H9 (cell line): ENCODE measurements at places on chromosomes 5 and 9. TPM values are rescaled to one million over a fixed set of nuclear protein-coding genes. Genes with fewer than 3 reads are reported as not detected.
A peak's percentile ranks its signal among the peaks of the same experiment; 100 is the strongest.

PCDHGA8 gene
- 0.90 and 1.0 TPM in 2 replicates for total RNA-seq

IFNA10 gene
- not detected in 2 replicates for total RNA-seq

CDH9 gene
- total RNA-seq, result 0.61 and 0.79 TPM in 2 replicates

DMRT3 gene
- not detected in 2 replicates for total RNA-seq

OR13C5 gene
- not detected in 2 replicates for total RNA-seq

GRCh38 chr9:105887679-105888078, 193.3 kb downstream of the TMEM38B start:
- DNase-seq, result no peak

- DNase-seq, result no peak
These were observed 404.6 kb upstream of the ARRDC3 start for GRCh38 chr5:91787718-91788117.

GRCh38 chr9:132628746-132629145, 41.0 kb downstream of the DDX31 start:
- DNase-seq, result no peak

GRCh38 chr9:132651259-132651658, 18.5 kb downstream of the DDX31 start:
- DNase-seq, result no peak

DNA sequence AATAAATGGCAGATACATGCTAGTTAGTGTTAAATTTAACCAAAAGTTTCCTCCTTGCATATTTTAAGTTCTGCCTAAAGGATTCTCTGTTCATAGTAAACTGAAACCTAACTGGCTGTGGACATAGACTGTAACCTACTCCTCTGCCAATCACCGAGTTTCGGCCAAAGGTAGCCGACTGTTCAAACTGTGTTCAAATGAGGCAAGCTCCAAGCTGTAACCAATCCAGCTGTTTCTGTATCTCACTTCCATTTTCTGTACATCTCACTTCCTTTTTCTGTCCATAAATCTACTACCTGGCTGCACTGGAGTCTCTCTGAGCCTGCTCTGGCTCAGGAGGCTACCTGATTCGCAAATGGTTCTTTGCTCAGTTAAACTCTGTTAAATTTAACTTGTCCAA, 44.1 kb downstream of the KCNV2 start:
- no peak for DNase-seq

DNA sequence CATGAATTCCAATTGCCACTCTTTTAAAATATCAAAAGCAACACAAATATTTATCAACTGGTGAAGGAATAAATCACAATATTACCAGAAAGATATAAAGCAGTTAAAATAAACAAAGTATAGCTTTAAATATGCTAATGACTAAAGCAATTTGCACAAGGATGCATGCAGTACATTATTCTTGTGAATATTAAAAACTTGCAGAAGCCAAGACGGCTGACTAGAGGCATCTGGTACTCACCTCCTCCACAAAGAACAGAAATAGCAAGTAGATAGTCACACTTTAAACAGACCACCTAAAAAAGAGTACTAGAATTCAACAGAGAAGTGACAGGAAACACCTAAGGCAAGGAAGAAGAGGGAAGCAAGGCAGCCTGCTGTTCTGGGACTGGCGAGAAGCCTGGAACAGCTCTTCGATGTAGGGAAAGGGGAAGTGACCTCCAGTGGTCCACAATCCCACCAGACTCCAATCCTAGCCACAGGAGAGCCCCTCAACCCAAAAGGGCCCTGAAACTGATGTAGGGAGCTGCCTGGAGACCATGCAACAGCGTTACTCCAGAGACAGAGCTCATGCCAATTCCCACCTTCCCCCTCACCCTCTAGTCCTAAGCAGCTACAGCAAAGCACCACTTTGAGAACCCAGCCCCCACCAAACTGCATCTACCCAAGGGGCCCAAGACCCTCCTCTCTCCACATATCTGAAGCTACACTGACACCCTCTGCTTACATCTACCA, 86.3 kb downstream of the LPAR1 start:
- DNase-seq, result no peak

DNA sequence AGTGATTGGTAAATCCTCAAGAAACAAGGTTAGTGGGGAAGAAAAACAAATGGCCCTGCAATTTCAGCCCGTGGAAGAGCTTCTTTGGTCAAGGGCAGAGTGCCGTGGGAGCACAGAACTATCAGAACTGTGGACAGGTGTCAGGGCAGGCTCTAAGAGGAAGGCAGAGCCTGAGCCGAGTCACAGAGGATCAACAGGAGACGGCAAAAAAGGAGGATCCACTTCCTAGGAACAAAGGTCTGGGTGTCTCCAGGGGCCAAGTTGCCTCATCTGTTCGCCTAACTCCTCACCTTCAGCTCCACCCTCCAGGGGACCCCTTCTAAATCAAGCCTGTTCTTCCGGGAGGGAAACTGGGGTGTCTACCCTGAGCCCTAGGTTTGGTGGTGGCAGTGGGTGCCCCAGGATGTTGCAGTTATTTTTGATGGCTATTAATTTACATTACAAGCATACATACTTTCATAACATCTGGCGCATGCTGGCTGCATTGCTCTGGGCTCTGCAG, 88.0 kb downstream of the FEM1C start:
- DNase-seq, result no peak

- no peak for DNase-seq
These were observed 385.1 kb downstream of the SEMA5A start for GRCh38 chr5:9160747-9161146.

DNA sequence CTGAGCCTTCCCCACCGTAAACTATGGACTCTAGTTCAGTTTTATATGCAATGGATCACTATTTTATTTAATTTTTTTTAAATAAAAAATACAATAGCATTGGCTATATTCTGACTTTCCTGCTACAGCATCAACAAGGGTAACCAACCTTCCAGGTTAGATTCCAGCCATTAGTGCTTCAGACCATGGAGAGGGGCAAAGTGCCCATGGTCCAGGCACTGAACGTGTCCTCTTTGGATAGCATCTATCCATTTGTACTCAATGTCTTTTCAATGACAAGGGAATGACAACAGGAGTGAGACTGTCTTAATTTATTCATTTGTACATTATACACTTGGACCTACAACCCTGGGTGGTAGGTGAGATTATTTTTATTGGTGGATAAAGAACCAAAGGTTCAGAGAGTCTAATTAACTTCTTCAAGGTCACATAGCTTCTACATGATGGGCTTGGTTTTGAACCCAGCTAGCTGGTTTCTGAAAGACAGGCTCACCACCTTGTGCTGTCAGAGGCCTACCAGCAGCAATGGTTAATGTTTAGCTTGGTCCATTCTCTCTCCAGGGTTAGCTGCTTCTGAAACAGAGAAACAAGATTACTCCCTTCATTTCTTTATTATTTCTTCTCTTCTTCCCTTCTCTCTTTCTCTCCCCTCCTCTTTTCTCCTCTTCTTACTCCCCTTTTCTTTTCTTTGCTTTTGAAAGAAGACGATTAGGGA, 11.5 kb downstream of the TMEM171 start:
- DNase-seq, result no peak

GRCh38 chr5:135231289-135231688, 167.7 kb downstream of the MACROH2A1 start:
- DNase-seq, result no peak

DNA sequence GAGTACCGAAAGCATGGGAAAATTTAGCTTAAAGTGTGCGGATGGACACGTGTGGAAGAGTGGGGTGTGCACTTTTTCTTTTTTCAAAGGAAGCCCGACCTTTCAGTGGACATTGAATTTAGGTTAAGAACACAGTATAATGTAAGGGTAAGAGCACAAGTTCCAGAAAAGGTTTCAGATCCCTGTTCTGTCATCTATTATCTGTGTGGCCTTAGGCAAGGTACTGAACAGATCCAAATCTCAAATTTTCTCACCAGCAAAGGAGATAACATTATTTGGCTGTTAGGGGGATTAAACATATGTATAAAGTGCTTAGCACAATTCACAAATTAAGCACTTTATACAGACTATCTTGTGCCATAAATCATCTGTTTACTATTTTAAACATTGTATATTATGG, 441.0 kb downstream of the SPOCK1 start:
- no peak for DNase-seq

DNA sequence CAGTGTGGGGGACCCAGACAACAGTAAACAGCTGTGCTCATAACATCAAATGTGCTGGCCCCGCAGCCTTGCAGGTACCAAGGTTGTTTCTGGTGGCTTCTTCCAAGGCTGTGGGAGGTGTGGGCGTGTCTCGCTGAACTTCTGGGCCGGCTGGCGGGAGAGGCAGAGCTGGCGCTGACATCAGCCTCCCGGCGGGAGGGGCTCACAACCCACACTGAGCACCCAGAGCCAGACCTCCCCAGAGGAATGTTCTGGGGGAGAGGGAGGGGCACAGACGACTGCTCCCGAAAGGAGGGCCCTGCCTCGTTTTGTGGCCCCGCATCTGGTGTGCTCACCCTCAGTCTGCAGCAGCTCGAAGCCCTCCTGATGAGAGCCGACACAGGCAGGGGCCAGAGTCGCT, 6.9 kb upstream of the SLC12A7 start:
- DNase-seq, result no peak

- peak; percentile 73 for DNase-seq
These were observed 132.2 kb downstream of the FBXO4 start for GRCh38 chr5:42057254-42057690.

GRCh38 chr5:159178978-159179377, 30.4 kb downstream of the RNF145 start:
- no peak for DNase-seq

GRCh38 chr9:29208670-29209069, 1635.4 kb upstream of the C9orf72 start:
- no peak for DNase-seq

DNA sequence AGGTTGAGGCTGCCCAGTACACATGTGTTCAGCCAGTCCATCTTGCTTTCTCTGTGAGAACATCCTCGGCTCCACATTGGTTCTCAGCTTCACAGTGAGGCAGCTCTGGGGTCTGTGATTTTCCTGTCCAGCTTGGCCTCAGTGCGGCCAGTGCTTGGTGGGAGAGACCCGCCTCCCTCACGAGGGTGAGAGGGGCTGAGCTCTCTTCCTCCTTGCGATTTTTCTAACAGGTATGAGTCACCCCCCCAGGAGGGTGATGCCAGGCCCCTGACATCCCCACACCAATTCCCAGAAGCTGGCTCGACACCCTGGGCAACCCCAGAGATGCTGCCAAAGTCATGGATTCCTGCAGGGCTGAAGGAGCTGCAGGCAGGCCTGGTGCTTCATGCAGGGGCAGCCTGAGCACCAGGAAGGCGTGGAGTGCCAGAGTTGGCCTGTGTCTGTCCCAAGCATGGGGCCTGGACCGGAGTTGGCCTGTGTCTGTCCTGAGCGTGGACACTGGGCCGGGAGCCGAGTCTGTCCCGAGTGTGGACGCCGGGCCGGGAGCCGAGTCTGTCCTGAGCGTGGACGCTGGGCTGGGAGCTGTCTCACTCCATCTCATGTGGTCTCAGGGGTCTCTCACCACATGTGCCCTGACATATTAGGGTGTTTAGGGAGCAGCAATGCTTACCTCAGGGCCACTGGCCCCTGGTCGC, 408.6 kb upstream of the IRX4 start:
- DNase-seq, result no peak

DNA sequence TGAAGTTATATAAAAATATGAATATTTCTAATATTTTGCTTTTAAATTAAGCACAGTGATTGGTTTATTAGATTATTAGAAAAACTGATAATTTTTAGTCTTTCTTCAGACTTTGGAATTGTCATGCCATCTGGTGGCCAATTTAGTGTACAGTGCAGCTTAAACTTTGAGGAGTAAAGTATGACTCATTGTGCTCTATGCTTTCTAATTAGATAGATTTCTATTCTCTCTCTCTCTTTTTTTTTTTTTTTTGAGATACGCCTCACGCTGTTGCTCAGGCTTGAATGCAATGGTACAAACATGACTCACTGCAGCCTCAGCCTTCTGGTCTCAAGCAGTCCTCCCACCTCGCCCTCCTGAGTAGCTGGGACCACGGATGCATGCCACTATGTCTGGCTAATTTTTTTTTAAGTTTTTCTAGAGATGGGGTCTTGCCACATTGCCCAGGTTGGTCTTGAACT, 42.1 kb upstream of the GPR21 start:
- DNase-seq, result no peak

DNA sequence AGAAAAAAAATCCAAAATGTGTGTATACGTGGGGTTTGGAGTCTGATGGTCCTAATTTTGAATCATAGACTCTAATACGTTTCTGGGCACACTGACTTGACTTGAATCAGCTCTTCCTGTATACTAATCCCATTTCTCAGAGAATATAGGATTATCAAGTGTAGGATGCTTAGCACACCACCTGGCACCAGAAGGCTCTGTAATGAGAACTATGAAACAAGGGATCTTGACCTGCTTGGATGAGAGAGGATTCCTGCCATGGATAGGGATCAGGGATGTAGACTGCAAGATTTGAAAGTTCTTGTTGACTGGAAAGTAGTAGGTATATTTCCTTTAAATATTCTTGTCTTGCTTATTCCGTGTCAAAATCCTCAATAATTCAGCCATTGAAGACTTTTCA, 7.8 kb downstream of the HSPA4 start:
- DNase-seq, result no peak

DNA sequence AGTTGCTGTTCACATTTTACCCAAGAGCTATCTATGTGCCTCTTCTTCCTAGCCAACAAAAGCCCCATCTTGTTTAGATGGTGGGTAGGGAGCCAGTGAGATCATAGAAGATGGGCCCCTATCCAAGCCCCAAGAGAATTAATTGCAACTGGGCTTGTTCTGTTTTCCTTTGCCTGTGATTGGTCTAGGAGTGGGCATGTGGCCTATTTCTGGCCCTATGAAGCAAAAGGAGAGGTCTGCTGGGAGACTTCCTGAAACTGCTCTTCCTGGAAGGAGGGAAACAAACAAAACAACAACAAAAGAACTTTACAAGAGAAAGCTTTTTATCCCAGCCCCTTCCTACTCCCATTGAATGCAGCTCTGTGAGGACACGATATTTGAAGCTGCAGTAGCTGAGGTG, 32.5 kb upstream of the ALDOB start:
- DNase-seq, result no peak

- no peak for DNase-seq
These were observed 103.6 kb downstream of the PIK3R1 start for GRCh38 chr5:68318955-68319705.

DNA sequence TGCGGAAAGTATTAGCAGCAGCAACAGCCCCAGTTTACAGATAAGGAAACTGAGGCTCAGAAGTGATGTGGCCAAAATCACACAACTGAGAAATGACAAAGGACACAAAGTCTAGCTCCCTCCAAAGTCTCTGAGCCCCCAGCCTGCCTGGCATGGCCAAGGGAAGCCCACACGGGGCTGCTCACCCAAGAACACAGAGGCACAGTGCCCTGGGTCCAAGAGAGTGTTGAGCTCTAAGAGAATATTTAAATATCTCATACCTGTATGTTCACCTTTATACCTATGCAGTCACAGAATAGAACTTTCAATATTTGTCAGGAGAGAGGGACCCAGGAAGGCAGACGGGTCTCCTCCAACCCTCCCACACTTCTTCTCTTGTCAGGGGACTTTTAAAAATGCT, 16.6 kb downstream of the VAV2 start:
- DNase-seq, result no peak
